ENCODE measurements at places on chromosomes 4 and X.

DNA sequence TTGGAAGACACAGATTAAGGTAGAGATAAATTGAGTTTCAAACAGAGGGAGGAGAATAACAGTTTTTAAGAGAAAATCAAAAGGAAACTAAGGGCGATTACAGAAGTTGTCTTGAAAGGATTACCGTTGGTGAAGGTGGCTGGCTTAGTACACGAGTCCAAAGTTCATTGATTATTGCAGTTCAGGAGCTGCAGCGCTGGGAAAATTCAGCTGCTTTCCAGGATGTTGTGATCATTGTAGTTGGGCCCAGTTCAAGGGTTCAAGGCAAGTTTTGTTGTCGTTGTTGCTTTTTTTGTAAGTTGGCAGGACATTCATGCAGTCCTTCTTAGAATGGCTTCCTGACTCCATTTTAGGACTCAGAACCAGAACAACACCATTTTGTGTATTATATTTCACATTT, 461.7 kb downstream of the RAPGEF2 start:
- no peak for DNase-seq

- no peak for DNase-seq
Observed at GRCh38 chr4:136847881-136848621, 684.2 kb downstream of the PCDH18 start.

DNA sequence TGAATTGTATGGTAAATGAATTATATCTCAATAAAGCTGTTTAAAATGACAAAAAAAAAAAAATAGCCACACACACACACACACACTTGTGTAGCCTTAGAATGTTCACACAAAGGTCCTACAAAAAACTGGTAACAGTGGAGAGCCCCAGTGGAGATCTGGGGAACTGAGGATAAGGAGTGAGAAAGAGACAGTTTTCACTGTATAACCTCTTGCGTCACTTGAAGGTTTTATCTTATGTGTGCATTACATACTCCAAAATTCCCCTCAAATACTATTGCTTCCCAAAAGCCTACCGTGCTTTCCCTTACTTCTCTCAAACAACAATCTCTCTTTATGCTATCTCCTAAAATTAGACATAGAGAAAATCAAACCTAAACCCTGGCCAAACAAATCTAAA, 67.8 kb downstream of the SMC1A start:
- no peak for DNase-seq

- DNase-seq, result no peak
Observed at GRCh38 chrX:85611926-85612325, 232.5 kb upstream of the POF1B start.

DNA sequence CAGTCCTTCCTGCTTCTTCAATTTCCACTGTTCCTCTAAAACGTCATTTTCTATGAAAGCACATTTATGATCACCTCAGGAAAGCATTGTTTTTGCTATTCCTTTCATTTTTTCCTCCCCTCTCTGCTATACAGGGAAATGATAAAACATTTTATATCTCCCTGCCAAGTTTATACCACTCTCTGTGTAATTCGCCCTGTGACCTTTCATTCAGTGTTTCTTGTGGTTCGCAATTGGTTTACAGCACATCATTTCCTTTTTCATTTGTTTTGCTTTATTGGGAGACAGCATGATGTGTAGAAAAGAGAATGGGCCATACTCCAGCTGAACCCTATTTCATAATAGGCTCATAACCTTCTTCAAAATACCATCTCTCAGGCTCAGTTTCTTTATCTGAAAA, 99.9 kb upstream of the RAPGEF2 start:
- DNase-seq, result no peak

GRCh38 chrX:135257469-135257868, 5.6 kb downstream of the ETDA start:
- DNase-seq, result no peak

DNA sequence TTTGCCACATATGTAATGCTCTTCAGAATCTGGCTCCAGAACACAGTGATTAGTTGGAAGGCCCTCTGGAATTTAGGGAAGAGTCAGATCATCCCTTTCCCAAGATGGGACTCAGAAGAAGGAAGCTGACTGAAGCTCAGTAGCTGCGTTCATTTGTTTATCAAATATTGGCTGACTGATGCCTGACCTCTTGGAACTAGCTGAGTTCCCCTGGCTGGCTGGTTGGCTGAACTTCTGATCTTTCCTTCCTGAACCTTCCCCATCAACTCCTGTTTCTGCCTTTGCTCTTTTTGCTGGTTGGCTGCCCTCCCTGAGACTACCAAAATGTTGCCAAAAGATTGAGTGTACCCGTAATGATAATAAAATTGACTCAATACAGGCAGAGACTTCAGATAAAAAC, 866.5 kb upstream of the INTU start:
- no peak for DNase-seq

- no peak for DNase-seq
Observed at GRCh38 chrX:107626481-107626880, 1.8 kb upstream of the PRPS1 start.

DNA sequence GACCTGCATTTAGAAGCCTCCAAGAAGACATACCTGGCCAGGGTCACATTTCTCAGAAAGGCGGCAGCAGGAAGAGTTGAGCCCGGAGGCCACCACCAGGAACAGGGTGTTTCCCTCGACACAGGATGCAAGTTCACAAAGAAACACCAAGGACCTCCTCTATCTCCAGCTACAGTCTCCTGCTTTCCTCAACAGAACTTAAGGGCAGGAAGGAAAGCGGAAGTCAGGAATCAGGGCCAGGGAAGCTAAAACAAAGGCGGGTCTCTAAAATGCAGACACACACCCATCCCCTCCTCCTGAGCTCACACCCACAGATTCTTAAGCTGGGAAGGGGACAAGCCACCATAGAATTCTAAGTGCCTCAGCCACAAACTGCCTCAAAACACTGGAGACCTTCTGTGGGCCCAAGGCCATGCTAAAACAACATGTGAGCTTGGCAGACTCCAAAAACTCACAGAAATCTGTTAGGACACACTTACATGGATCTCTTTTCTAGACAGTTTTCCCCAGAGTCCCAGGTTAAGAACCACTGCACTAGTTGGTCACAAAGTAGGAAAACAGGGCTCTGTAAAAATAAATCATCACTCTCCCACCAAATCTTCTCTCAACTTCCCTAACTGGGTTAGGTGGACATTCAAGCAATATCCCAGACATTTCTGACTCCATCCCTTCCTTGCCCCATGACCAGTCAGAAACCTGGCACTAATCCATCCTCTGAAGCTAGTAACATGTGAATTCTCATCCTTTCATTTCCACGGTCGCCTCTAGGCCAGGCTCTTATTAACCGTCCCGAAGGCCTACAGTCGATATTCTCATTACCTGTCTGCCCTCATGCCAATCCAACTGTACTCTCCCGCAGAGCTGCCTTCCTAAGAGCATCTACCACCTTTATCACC, 163.2 kb downstream of the APBB2 start:
- no peak for DNase-seq

- DNase-seq, result no peak
Observed at GRCh38 chr4:98352940-98353339, 91.8 kb downstream of the RAP1GDS1 start.

- no peak for DNase-seq
Observed at GRCh38 chr4:64130907-64131306, 278.3 kb downstream of the TECRL start.

GRCh38 chr4:5050520-5051277, 581 bp upstream of the STK32B start:
- no peak for DNase-seq

DNA sequence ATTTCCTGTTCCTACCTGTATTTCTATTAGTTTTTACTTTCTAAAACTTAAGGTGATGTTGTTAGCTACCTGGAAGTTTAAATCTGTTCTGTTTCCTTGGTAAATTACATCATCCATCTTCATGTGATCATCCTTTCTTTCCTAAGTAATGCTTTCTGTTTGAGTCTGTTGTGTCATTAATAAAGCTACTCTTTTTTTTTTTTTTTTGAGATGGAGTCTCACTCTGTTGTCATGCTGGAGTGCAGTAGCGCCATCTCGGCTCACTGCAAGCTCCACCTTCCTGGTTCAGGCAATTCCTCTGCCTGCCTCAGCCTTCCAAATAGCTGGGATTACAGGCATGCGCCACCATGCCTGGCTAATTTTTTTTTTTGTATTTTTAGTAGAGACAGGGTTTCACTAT, 73.3 kb downstream of the FIP1L1 start:
- no peak for DNase-seq

DNA sequence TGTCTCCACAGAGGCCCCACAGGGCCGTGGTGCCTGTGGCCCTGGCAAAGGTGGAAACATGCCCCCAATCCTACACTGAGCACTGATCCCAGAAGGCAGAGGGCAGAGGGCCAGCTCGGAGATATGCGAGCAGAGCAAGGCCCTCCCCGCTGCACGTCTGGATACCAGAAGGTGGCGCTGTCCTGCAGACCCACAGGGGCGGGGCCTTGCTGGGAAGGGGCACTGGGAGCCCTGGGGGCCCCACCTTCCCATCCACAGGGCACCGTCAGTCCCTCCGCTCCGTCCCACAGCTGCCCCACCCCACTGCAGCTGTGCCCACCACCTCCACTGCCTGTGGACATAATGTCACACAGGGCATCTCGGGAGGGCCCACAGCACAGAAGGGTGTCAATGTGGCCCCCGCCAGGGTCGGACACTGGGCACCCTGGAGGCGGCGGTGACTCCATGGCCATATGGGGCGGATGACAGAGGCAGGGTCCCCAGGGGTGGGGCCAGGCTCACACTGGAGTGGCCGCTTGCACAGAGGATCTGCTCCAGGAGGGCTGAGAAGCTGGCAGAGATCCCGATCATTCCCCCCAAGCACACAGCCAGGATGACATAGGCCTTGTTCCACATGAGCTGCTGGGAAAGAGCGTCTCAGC, 4.8 kb downstream of the SLC49A3 start:
- DNase-seq, result no peak

DNA sequence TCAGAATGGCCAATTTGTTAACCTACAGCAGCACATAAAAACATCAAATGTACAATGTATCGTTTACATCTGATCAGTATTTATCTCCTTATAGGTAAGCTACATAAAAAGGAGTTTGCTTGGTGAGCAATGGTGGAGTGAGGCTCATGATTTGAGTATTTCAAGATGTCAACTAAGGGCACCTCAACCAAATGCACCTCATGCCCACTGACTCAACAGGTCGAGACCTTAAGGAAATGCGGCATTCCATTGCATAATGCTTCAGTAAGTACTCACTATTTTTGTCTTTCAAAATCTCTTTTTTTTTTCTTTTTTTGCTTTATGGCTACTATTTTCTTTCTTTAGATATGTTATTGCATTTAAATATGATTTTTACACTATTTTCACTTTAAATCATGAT, 181.0 kb upstream of the TLL1 start:
- no peak for DNase-seq

DNA sequence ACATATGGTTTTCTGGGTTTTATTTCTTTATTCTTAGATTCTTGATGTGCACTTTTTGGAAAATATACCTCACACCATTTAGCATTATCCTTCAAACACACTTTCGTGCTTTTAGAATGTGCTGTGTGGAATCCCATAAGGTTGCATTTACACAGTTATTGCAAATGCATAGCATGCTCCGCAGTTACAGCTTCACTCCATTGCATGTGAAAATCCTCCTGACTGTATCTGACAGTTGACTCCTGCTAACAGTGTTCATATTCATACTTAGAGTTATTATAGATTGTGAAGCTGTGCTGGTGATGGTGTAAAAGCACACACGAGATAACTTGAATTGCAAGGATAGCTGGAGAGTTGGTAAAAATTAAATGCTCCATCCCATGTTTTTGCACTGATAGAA, 811.5 kb upstream of the TENM3 start:
- no peak for DNase-seq

- DNase-seq, result no peak
Observed at GRCh38 chr4:40559585-40560465, 69.8 kb downstream of the RBM47 start.

DNA sequence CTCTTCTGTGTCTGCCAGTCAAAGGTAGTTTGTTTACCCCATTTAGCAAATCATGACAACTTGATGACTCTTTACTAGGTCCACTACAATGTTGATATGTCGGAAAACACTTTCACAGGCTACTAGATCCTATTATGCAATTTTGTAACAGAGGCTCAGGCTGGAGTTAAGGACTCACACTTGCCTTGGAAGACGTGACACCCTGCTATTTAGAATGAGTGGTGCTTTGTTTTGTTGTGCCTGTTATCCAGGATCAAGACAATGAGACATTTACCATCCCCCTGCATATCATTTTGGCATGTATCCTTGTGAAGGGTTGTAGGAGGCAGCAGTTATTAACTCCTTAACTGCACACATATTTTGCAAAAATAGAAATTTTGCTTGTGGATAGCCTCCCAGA, 263.7 kb downstream of the IL1RAPL1 start:
- no peak for DNase-seq

GRCh38 chr4:56752985-56753384, 68.5 kb downstream of the SPINK2 start:
- DNase-seq, result no peak

- no peak for DNase-seq
Observed at GRCh38 chr4:13262816-13263215, 221.3 kb downstream of the RAB28 start.

DNA sequence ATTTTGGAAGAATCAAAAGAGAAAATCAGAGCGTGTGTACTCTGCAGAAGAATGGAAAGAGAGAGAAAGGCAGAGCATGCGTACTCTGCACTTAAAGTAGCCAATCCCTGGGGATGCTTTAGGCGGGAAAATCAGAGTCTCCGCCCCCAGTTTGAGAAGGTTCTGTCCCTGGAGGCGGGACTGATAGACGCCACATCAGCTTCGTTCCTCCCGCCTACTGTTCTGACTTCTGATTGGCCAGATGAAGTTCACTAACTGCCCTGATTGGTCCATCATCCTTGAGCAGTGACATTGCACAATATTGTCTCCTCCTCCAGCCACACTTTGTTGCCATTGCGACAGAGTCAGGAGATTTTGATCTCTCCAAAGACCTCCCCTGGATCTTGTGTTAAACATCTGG, 23.8 kb downstream of the SSX1 start:
- DNase-seq, result no peak

GRCh38 chr4:106541253-106541652, 172.7 kb upstream of the GIMD1 start:
- no peak for DNase-seq

GRCh38 chr4:63566658-63567057, 842.6 kb downstream of the TECRL start:
- DNase-seq, result no peak

DNA sequence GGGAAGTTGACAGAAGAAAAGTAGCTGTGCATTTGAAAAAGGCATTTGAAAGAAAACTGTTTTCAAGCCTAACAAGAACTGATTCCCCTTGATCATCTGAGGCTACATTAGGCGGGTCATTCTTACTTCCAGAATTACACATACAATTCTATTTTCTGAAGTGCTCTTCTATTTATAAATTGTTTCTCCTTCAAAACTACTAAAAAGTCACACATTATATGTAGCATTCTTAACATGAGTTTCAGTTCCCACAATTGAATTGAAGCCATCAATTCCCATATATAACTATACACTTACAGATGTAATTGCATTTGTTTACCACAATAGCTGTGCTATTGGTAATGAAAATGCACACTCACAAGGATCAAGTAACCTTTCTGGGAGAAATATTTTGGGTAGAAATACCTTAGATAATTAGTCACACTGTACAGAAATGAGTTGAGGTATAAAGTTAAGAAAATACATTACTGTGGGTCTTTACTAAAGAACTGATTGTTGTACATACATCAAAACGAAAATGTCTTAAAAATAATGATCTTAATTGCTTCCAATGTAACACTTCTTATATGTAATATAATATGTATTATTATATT, 1688.0 kb upstream of the AGA start:
- no peak for DNase-seq

- no peak for DNase-seq
Observed at GRCh38 chr4:141731481-141731880, 95.1 kb downstream of the IL15 start.
